ENCODE measurements at places on chromosomes 3 and 15.

DNA sequence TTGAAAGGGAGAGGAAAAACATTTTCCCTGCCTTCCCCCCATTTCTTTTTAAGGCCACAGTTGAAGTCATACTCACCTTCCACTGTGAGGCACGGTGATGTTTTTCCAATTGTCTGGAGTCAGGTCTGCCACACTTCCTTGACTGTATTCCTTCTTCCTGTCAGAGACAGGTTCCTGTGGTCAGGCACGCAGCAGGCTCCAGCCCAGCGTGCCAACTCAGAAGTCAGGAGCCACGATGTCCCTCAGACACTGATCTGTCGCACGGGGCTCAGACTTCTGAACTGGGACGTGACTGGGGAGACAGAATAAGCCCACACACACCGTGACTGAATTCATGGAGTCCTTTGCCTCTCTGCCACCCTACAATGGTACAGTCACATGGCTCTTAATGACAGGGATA is 41.2 kb upstream of the ADAMTS9 start:
- DNase-seq, result no peak

DNA sequence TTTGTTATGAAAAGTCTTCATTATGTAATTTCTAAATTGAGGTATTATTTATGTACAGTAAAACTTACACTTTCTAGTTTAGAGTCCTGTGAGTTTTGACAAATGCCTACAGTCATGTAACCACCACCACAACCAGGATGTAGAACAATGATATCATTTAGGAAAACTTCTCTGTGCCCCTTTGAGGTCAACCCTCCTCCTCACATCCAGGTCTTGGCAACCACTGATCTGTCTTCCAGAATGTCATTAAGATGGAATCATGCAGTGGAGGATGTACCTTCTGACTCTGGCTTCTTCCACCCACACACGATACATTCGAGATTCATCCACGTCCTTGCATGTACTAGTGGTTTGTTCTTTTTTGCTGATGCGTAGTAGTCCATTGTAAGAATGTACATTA is 23.2 kb downstream of the MINAR1 start:
- DNase-seq, result no peak

- DNase-seq, result no peak
These were observed at the start of gene BHLHE40 for GRCh38 chr3:4979428-4980228. Gene BHLHE40 (plus strand): TSS chr3:4979437. CDS start chr3:4979719, 282 bp downstream.

- no peak for DNase-seq
These were observed 253.1 kb downstream of the NFKBIZ start for GRCh38 chr3:102102394-102102793.

GRCh38 chr3:116824208-116824607 is 114.6 kb downstream of the TUSC7 start:
- no peak for DNase-seq

DNA sequence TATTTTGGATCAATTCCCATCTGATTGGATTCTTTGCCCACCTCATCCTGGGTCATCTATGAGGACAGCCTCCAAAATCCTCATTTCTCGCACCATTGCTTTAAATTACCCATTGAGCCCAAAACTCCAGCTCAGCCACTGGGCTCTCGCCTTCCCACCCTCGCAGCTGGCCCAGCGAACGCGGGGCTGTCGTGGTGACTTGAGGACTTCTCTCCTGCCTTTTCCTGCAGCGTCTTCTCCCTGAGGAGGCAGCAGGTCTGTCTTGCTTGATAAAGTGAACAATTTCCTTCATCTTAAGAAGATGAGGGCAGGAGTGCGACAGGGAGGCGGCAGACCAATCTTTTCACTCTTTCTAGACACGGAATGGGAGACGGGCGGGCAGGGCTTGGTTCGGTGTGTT is 33.0 kb upstream of the SNRPA1 start:
- DNase-seq, result no peak

DNA sequence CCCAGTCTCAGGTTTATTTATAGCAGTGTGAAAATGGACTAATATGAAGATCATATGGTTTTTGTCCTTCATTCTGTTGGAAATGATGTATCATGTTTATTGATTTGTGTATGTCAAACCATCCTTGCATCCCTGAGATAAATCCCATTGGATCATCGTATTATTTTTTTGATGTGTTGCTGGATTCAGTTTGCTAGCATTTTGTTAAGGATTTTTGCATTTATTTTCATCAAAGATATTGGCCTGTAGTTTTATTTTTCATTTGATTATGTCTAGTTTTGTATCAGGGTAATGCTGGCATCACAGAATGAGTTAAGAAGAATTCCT is 34.3 kb downstream of the FAIM start:
- DNase-seq, result no peak

DNA sequence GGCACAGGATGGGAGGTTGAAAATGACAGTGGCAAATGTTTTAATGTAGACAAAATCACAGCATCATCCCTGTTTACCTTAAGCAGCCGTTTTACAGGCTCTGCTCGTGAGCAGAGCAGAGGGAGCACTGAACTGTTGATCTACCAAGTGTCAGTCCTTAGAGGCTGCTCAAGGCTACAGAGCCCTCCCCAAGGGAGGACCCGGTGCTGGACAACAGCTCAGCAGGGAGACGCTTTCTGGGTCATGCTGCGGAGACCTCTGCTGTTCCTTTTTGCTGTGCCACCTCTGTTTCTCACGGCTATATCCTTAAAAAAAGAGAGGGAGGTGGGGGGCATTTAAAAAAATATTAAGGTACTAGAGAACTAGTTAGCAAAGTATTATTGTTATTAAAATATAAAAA is 400.2 kb downstream of the GABRB3 start:
- DNase-seq, result no peak

- DNase-seq, result no peak
These were observed 147.4 kb upstream of the BCHE start for GRCh38 chr3:165984589-165984988.

DNA sequence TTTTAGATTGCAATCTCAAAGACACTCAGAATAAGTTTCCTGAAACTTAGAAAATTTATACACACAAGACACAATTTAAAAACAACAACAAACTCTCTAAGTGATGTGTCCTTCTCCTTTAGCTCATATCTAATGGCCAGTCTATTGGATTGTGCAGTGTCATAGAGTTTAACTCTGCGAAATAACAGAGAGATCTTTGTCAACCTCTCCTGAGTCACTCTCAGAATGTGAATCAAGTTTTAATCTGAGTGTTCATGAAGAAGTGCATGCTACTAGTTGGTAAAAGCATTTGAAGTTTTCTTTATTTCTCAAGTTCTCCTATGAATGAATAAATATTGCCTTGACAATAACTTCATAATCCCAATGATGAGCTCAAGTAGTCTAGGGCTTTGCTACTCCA is 284.5 kb upstream of the DNAJC19 start:
- DNase-seq, result no peak

DNA sequence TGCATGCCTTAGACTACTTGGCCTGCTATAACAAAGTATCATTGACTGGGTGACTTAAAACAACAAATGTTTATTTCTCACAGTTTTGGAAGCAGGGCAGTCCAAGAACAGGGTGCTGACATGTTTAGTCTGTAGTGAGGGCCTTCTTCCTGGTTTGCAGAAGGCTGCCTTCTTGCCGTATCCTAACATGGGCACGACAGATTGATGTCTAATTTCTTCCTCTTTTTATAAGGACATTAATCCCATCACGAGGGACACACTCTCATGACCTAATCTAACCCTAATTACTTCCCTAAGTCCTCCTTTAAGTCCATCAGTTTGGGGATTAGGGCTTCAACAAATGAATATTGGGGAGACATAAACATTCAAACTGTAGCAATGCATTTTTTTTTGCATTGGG is 10.9 kb upstream of the GOLGA8B start:
- DNase-seq, result no peak

GRCh38 chr3:105579439-105579838 is 212.7 kb downstream of the ALCAM start:
- DNase-seq, result no peak
